Activated T-cell treated with anti-CD3 and anti-CD28 coated beads for 1 hour (primary cell): ENCODE measurements at places on chromosomes 5 and 9.

DNA sequence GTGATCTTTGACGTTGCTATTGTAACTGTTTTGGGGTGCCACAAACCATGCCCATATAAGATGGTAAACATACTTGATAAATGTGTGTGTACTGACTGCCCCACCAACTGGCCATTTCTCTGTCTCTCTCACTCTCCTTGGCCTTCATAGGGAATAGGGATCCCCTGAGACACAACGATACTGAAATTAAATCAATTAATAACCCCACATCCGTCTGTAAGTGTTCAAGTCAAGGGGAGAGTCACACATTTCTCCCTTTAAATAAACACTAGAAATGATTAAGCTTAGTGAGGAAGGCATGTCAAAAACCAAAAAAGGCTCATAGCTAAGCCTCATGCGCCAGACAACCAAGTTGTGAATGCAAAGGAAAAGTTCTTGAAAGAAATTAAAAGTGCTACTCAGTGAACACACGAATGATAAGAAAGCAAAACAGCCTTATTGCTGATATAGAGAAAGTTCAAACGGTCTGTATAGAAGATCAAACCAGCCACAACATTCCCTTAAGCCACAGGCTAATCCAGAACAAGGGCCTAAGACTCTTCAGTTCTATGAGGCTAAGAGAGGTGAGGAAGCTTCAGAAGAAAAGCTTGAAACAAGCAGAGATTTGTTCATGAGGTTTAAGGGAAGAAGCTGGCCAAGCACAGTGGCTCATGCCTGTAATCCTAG lies 111.1 kb downstream of the UGCG start:
- no peak for DNase-seq

- DNase-seq, result no peak
Observed at GRCh38 chr9:76827296-76828080, 63.2 kb downstream of the PCA3 start.

- DNase-seq, result no peak
Observed at GRCh38 chr9:87554171-87554910, 56.7 kb downstream of the DAPK1 start.

DNA sequence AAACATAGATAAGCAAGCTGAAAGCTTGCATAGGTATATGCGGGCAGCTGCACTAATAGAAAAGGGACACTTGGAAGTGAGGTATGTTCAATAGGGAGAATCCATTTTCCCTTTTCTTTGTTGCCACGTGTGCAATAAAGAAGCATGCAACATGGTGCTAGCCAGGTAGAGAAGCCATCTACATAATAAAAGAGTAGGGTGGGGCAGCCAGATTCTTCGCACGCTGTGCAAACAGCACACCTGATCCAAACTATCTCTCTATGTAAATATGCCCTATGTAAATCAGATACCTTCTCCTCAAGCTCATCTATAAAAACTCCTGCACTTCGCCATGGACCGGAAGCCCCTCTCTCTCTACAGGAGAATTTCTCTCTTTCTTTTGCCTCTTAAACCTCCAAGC lies 91.9 kb upstream of the C9orf72 start:
- DNase-seq, result no peak

DNA sequence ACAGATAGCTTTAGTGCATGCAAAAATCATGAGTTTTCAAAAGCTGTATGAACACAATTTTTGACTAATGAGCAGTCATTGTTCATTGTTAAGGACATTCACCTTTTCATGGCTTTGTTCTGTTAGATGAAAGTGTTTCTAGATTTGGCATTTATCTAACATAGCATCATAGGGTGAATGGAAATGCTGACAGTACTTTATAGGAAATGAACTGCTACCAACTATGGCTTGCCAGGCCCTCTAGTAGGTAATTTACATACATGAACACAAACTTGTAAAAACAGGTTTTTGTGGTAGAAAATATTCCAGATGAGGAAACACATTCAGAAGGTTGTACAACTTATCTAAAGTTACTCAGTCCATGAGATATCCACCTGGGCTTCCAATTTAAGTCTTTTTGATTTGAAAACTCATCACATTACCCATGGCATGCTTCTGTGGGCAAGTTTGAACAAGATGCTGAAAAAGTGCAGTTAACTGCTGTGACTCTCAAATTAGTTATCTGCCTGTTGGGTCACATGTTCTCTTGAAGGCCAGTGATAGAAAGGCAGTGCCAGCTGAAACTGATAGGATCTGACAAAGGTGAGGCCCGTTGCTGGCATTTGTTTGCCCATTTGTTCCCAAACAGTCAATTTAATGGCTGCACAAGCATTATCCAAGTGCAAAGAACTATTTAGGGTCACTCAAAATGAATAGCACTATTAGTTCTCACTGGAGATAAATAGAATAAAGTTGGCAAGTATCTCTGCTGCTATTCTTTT lies 399.1 kb downstream of the MAN2A1 start:
- no peak for DNase-seq

DNA sequence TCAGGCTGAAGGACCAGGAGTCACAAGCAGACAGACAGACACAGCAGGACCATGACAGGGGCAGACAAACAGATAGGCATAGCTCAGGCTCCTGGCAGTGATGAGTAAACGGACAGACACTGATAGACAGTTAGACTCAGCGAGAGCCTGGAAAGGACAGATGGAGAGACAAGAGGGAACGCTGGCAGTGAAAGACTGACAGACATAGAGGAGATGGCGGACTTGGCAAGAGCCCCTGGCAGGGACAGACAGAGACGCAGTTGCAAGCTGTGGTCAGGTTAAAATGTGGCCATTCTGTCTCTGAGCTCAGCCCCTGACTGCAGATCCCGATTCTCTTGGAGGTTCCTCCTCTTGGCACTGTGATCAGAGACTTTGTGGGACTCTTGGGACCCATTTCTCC lies 13.6 kb downstream of the CSF2 start:
- DNase-seq, result no peak

- DNase-seq, result no peak
Observed at GRCh38 chr5:154868702-154869101, 10.3 kb downstream of the CNOT8 start.

DNA sequence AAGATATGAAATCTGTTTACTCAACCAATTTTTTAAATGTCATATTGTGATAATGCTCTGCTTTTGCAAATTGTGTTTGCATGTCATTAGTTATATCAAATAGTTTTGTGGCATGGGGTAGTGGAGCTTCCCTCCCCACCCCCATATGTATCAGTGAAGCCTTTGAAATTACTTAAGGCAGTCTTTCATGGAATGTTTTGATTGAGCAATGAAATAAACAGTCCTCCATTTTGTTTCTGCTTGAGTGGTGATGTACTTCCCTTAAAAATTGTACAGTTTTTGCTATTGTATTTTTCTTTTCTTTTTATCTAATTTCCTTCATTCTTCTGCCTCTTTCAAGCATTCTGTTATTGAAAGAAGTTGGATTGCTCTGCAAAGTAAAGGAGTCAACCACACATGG lies 3.5 kb downstream of the SOWAHA start:
- DNase-seq, result no peak

- no peak for DNase-seq
Observed at GRCh38 chr5:31671339-31671741, 32.4 kb downstream of the PDZD2 start.

DNA sequence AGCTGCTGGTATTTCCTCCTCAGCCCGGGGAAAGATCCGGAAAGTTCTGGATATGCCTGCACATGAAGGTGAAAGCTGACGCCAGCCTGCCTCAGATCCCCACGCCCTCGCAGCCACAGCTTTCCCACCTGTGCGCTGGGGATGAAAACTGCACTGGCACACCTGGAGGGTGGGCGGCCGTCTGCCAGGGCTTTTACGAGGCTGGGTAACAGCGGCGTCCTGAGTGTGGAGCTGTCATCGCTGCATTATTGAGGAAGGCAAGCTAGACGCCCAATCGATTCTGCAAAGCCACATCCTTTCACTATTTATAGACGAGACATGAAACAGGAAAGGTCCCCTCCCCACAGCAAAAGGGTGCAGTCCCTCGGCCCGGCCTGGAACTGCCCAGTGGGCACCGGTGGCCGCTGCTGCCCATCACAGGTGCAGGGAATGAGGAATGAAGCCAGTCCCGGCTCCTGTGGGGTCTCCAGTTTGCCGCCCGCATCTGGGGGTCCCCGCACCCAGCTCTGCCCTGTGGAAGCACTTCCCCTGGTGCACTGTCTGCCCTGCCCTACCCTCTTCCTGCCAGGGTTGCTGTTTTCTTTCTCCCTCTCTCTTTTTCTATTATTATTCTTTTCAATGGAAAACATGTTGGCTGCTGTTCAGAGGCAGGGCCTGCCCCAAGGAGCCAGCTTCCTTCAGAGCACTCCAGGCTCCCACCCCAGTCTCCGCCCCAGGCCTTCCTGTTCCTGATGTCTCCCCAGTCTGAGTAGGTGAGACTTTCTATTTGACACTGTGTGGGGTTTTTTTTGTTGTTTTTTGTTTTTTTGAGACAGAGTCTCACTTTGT lies 7.0 kb downstream of the NOTCH1 start:
- DNase-seq, result peak; percentile 30

DNA sequence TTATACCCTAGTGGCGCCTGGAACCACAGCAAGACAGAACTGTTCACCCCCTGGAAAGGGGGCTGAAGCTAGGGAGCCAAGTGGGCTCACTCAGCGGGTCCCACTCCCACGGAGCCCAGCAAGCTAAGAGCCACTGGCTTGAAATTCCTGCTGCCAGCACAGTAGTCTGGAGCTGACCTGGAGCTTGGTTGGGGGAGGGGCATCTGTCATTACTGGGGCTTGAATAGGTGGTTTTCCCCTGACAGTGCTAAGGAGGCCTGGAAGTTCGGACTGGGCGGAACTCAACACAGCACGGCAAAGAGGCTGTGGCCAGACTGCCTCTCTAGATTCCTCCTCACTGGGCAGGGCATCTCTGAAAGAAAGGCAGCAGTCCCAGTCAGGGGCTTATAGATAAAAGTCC lies 19.5 kb downstream of the BTNL3 start:
- no peak for DNase-seq

GRCh38 chr9:8895861-8896224 lies 1096.3 kb upstream of the DMAC1 start:
- no peak for DNase-seq

DNA sequence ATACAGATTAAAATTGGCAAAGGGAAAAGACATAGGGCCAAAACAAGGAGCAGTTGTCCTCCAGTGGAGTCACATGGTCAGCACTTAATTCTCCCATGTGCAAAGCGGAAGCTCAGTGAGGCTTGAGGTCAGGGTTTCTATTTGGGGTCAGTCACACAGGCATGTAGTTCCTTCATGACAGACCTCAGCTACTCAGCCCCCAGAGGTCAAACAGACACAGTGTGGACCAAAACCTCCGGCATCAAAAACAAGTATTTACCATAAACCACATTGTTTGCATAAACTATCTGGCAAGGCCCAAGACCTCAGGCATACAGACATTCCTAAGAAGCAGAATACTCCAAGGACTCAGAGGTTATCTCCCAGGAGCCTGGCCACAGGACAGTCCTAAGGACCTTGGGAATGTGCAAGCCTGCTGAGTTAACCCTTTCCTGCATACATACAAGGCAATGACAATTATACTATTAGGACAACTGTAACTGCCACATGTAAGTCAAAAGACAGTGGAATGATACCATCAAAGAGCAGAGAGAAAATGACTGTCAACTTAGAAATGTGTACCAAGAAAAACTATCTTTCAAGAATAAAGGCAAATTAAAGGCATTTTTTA lies 28.7 kb upstream of the FNIP1 start:
- DNase-seq, result no peak

DNA sequence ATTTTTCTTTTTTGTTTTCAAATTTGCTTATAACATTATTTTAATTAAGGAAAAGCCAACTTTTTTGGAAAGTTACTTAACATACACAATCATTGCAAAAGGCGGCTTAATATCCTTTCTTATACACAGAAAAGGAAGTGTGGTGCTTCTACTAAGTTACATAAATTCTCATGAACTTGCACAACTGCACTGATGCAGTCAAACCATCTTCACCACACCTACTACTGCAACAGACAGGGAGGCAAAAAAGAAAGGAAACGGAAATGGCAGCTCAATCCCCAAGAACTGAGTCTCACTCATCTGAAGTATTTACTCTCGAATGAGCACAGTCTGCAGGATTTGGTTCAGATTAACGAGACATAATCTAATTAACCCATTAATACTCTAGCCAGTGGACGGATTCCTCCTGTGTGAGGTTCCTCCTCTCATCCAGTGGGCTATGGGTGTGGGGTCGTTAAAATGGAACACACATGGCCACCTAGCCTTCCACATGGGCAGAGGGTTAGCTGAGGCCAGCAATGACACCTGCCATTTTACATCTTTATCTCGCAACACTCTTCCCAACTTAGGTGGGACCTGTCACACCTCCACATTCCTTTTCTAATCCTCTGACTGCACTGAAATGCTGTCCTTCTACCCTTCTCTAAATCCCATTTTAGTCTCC lies 30.0 kb downstream of the GOLM1 start:
- no peak for DNase-seq

DNA sequence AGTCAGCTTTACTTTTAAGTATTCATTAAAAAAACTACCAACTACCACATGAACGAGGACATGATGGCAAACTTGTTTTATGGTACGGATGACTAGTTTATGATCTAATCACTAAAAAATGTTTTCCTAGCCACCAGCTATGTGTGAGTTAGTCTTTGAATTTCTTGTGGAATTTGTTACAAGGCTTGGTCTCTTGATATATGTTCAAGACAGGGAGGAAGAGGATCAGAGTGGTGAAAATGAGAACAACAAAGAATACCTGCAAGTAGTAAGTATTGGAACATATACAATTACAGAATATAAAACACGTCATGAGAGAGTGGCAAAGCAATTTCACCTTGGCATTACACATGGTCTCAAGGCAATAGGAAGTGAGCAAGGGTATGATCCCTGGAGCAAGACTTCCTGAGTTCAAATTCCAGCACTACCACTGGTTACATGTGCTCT lies 548.6 kb upstream of the TLE4 start:
- DNase-seq, result no peak

GRCh38 chr5:60210810-60211209 lies 317.3 kb upstream of the PDE4D start:
- no peak for DNase-seq

GRCh38 chr5:58011301-58011700 lies 448.6 kb downstream of the PLK2 start:
- DNase-seq, result no peak

- DNase-seq, result no peak
Observed at GRCh38 chr5:20305463-20305862, 317.5 kb upstream of the CDH18 start.

- no peak for DNase-seq
Observed at GRCh38 chr5:160516696-160517530, 95.3 kb downstream of the PTTG1 start.

- no peak for DNase-seq
Observed at GRCh38 chr5:112776301-112776856, 38.7 kb downstream of the APC start.

DNA sequence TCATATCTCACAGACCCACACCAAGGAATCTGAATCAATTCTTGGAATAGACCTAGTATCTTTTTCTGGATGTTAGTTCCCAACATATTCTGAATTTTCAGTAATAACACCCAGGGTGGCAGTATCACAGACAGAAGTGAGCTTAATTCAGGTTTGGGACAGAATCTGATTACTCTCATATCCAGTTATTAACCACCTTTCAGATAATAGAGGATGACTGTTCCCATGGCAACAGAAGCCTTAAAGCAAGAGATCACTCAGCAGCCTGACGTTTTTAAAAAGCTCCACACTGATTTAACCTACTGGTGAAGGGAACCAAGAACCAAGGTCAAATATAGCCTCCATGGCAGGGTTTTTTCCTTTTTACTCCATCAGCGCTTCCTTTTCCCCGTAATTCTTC lies 68.4 kb downstream of the ACTBL2 start:
- no peak for DNase-seq
